Stimulated activated CD8-positive, alpha-beta memory T cell treated with anti-CD3 and anti-CD28 coated beads, Interleukin-7, amount 100 ng/mL, for 1 hour (primary cell): ENCODE measurements at places on chromosomes 16 and 17.

DNA sequence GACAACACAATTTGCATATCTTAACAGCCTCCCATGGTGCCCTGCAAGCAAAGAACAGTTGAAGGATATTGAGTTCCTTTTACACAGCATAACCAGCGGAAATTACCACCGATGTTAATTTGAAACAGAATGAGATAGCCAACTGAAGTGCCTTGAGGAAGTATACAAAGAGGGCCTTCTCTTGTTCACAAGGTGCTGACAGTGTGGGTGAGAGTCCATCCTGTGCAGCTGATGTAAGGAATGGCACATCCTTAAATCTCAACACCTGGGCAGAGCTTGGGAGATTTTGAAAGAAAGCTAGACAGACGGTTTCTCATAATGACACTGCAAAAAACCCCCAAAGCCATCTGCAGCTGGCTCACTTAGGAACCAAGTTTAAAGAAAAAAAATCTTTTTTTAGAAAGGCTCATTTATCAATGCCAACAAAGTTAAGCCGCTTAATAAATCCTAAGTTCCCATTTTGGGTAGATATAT, 818.6 kb downstream of the KCNJ2 start:
- no peak for DNase-seq

- DNase-seq = no peak
These were observed 84.4 kb upstream of the GSE1 start for GRCh38 chr16:85528528-85529387.

GRCh38 chr17:81453076-81453475, 57.8 kb downstream of the BAHCC1 start:
- no peak for DNase-seq

- DNase-seq = no peak
These were observed 87.3 kb upstream of the CDC42EP4 start for GRCh38 chr17:73399056-73399455.

- no peak for DNase-seq
These were observed 57.5 kb downstream of the CYTH1 start for GRCh38 chr17:78724544-78724943.

GRCh38 chr17:43341715-43342588, 56.8 kb upstream of the ARL4D start:
- no peak for DNase-seq

GRCh38 chr16:15674571-15674970, 24.5 kb downstream of the NDE1 start:
- no peak for DNase-seq

GRCh38 chr17:44972953-44973352, 4.8 kb upstream of the C1QL1 start:
- DNase-seq = no peak

DNA sequence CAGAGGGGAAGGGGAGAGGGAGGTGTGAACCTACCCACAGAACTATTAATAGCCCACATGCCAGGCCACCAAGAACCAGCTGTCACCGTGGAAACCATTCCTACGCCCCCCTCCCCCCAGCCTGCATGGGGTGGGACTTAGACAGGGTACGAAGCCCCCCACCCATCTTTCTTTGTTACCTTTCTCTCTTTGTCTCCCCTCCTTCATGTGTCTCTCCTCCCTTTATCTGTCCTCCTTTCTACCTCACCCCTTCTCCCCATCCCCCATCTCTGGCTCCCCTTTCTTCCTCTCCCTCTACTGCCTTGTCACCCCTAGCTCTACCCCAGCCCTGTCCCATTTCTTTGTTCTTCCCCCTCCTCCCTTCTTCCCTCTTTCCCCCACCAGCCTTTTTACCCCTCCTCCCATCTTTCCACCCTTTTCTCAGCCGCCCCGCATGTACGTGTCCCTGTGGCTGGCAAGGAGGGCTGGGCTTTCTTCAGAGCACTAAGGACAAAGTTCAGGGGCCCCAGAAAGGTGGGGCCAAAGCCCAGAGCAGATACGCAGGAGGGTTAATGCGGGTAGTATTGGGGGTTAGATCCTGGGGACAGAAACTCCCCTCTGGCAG, 8.0 kb downstream of the THRA start:
- DNase-seq = no peak

- no peak for DNase-seq
These were observed 55.6 kb downstream of the MMD start for GRCh38 chr17:55366020-55366481.

- DNase-seq = no peak
These were observed 10.4 kb upstream of the GNA13 start for GRCh38 chr17:65066901-65067300.
